ENCODE measurements at places on chromosomes 13 and 19. TPM values are rescaled to one million over a fixed set of nuclear protein-coding genes. Genes with fewer than 3 reads are reported as not detected.

The MYO16 gene
- total RNA-seq = 0.03 TPM

The ADGRE2 gene
- 1.1 TPM for total RNA-seq

The EFNA2 gene
- total RNA-seq = 2.2 TPM

The CNMD gene
- total RNA-seq = not detected

All from A549 treated with Hydrocortisone at 1 μM for 4 hours (cell line).